ENCODE measurements at places on chromosomes 7 and 10.

- no peak for DNase-seq
These were observed 199.7 kb upstream of the PITRM1 start for GRCh38 chr10:3372281-3372680.

GRCh38 chr10:104819731-104820130, 178.6 kb downstream of the SORCS3 start:
- DNase-seq, result no peak

DNA sequence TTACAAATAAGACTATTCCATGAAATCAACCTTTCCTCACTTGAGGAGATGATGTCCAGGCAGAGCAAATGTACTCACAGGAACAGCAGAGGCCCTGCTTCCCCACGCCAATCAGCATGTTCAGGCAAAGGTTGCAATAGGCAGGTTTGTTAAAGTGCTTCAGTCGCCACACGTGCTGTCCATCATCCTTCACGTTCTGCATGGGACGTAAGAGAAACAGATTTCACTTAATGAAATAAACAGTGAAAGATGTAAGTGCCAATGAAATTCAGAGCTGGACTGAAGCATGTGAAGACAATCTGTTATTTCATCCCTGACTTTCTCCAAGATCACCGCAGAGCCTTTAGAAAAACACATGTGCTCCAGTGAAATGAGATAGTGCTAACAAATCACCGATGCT, 217.4 kb downstream of the DGKB start:
- DNase-seq, result no peak

- no peak for DNase-seq
These were observed 232.8 kb downstream of the KCNMA1 start for GRCh38 chr10:77404810-77405209.

DNA sequence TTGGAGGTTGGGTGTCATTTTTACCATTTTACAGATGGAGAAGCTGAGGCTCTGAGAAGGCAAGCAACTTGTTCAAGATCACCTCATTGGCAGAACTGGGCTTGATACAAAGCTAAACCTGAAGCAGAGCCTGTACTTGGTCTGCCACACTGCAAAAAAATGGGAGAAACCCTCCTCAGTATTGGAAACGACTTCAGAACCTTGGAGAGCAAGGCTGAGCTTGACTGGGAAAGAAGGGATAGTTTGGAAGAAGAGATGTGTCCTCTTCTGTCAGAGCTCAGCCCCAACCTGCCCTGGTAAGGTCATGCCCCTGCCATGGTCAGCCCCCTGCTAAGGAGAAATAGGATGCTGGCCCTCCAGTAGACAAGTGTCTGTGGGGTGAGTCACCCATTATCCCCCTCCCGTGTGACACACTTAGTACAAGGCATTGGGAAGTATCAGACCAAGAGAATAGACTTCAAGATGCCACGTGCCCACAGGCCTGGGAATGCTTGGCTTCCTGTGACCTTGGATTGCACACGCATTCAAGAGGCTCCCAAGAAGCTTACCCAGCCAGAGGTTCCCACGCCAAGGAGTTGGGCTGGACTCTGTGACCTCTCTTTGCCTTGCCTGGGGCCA, 56.2 kb upstream of the SMNDC1 start:
- DNase-seq, result no peak
